ENCODE measurements at places on chromosomes 12 and 14.

GRCh38 chr14:28867571-28867970 is 101.0 kb downstream of the FOXG1 start:
- DNase-seq, result no peak

GRCh38 chr14:87066221-87066817 is 926.7 kb downstream of the GALC start:
- no peak for DNase-seq

- DNase-seq, result peak; percentile 59
Observed at GRCh38 chr12:75526655-75527511, 15.5 kb upstream of the KRR1 start.

DNA sequence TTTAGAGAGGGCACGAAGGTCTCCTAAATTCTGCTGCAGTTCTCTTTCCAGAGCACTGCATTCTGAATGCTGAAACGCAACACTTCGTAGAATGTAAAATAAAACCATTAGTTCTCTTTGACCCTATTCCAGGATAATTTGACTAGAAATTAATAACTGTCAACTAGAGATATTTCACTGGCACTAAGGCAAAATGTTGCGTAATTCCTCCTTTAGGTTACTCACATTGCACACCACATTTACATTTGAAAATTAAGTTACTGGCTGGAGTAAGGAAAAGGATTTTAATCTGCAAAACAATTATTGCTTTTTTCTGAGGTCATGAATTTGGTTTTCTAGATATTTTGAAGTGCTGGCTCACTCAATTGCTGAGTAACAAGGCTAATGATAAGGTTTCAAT is 58.0 kb upstream of the TRHDE start:
- DNase-seq, result no peak

DNA sequence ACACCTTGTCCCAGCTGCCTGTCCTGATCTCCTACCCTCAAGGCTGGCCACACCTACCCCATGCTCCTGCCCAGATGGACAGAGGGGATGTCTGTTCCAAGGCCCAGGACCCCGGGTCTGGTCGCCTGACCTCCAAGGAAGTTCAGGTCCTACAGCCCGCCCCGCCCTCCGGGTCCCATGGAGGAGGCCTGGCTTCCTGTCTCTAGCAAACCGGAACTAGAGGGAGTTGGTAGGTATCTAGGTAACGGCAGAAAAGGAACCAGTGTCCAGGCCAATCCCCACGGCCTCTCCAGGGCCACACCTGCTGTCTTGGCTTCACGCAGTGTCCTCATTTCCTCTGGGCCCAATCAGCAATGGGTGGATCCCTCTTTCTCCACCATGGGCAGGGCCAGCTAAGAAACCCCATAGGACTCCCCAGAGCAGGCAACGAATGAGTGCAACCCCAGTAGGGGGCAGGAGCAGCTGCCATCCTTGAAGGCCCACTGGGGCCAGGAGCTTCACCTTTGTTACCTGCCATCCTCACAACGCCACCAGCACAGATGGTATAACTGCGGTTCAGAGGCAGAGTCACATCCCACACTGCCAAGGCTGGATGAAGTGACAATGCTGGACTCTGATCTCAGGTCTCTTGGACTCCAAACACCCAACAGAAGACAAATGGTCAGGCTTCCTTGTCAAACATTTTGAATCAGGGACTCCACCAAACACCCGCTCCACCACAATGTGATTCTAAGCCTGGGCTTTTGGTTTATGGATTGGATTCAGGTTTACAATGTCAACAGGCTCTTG is 25.1 kb upstream of the RPLP0 start:
- DNase-seq, result peak; percentile 65

DNA sequence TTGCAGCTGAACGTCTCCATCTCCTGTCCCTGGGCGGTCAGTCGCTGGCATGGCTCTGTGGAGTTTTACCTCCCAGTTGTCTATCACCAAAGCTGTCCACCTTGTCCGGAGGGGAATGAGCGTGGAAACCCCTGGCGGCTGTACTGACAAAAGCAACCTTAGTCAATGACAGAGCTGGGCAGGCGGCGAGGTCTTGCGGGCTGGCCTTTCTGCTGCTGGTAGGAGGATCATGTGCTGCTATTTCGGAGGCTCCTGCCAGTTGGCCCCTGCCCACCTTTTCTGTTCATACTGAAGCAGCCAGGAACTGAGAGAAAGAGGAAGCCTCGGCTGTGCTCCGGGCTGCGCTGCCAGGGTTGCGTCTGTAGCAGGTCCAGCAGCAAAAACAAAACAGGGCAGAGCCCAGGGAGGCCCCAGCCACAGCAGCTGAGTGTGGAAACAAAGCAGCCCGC is 57.7 kb downstream of the HMGA2 start:
- DNase-seq, result peak; percentile 47

DNA sequence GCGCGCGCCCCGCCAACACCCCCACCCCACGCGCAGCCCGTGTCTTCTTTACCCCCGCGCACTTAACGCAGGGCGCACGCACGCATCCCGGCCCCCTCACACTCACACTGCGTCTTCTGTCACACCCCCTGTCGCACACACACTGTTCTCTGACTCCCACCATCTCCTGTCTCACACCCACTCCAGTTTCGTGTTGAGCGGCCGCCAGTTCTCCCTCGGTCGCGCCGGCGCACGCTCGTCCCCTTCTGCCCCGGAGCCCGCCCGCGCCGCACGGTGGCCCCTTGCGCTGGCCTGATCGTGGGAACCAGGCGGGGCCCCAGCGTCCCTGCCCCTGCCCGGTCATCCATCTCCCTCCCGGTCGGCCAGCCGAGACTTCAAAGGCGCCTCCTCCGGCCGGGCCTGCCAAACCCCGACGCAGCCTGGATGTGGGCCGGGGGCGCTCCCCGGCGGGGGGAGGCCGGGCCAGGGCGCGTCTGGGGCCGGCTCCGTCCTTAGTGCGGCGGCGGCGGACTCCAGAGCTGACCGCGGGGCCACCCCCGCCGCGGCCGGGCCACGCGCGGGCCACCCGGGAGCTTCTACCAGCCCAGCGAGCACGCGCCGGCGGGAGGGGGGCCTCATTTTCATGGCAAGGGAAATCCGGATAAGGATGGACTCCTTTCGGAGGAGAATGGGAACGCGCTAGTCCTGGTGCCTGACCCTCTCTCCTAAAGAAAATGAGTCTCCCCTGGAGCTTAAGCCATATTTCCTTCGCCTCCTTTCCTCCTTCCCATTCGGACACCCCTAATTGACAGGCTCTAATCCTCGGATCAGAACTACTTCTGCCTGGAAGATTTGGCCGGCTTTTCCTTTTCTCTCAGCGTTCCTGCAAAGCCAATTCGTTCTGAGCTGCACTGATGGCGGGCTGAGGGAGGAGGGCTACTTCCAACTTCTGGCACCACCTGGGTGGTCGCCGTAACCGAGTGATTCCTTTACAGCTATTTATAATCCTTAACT is 82.0 kb upstream of the HMGA2 start:
- DNase-seq, result peak; percentile 40

DNA sequence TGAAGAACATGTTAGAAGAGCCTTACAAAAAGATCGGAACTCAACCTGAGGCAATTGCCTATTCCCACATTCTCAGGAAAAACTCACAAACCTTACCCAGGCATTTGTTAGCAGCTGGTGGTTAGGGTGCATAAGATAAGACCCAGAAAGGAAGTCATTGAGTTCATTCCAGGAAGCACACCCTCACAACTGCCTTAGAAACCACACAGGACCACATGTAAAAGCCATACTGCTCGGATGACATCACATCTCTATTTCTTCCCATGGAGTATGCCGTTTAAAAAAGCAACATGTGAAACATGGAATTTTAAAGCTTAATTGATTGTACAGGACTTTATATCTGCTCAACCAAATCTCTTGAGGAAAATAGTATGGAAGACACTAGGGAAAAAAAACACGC is 411.2 kb downstream of the DAD1 start:
- DNase-seq, result no peak

DNA sequence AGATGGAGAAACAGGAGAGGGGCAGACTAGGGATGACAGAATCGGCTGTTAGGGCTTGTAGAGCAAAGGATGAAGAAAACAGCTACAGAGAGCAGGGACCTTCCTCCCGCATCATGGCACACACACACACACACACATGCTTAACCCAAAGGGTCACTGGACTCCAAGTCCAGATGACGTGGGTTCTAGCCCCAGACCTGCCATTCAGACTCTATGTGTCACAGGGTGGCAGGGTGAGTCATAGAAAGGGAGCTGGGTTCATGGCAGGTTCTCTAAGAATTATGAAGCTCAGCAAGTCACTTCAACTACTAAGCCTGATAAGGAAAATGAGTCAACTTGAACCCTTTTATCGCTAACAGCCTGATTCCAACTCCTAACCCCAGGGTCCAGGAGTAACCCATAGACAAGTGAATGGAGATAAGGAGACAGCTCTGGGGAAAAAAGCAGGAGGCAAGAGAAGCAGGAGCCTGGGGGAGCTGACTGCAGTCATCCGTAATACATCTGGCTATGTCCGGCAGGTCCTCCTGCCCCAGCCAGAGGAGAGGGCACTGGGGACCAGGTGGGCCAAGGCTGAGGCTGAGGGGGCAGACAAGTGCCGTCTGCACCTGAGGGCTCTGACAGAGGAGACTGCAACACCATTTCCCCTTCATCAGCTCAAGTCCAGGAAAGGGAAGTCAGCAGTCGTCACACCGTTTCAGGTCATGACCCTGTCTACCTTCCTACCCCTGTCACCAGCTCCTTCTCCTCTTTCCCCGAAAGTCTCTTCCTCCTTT is 3.6 kb upstream of the TNFRSF1A start:
- peak; percentile 86 for DNase-seq

GRCh38 chr14:61421212-61421923 is 100.0 kb downstream of the PRKCH start:
- no peak for DNase-seq

GRCh38 chr14:33510063-33510481 is 440.8 kb downstream of the EGLN3 start:
- DNase-seq, result no peak
